Stimulated activated naive CD4-positive, alpha-beta T cell treated with Interleukin-2 at 50 U/mL for 16 hours (primary cell): ENCODE measurements at places on chromosomes 13 and 19.

DNA sequence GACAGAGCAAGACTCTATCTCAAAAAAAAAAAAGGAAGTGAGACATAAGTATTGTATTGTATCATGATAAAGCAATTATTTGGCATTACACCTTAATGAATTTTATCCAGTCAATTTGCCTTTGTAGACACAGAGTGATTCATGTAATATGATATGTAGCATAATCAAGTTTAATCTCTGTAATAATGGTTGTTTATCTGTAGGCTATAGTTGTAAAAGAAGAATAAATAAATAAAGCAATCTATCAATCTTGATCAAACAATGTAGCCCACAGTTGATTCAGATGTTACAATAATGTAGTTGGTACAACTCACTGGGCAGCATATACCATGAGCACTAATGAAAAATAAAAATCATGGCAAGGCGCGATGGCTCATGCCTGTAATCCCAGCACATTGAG lies 28.5 kb upstream of the CEACAM20 start:
- no peak for DNase-seq

GRCh38 chr13:33058776-33059327 lies 42.6 kb downstream of the KL start:
- DNase-seq, result no peak

DNA sequence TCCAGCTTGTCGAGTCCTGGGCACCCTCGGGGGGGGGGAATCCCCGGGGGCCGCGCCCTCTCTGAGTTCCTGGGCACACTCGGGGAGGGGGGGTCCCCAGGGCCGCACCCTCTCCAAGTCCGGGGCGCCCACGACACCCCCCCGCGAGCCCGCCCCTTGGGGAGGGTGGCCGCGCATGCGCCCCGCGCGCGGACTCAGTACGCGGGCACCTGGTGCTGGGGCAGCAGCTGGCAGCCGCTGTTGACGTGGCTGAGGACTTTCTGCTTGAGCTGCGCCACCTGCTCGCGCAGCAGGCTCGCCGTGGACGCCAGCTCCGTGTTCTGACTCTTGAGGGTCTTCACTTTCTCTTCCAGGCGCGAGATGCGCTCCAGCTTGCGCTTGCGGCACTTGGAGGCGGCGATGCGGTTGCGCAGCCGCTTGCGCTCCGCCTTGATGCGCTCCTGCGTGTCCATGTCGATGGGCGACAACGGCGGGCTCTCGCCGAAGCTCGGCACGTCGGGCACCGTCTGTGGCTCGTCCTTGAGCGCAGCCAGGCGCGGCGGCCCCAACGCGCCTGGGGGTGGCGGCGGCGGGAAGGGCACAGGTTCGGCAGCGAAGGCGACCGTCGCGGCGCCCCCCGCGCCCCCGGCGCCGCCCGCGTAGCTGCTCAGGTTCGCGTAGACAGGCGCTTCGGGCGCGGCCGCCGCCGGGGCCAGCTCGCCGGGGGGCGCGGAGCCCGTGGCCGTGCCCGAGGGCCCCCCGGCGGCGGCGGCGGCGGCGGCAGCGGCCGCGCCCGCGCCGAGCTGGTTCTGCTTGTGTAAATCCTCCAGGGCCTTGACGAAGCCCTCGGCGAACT lies 958 bp downstream of the JUND start:
- DNase-seq, result peak; percentile 63

DNA sequence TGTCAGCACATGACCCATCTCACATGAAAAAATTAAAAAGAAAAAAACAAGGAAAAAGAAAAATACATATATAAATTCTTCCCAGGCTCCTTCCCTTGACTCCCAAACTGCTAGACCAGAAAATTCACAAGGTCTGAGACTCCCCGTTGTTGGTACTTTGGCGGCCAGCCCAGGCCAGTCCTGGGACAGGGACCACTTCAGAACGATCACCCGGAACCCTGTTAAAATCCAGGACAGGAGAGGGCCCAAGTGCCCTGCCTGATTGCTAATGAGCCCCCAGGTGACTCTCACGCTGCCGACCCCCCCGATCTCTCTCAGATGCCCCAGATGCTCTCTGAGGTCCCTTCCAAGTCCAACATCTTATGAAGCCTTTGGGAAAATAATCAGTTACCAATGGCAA lies 107.2 kb downstream of the COL4A2 start:
- DNase-seq, result no peak

GRCh38 chr13:113157206-113157928 lies 1.1 kb upstream of the PROZ start:
- no peak for DNase-seq

- DNase-seq, result peak; percentile 72
Observed at GRCh38 chr13:29758531-29759114, 91.8 kb downstream of the UBL3 start.

GRCh38 chr19:29815231-29815630 lies 3.4 kb downstream of the CCNE1 start:
- no peak for DNase-seq

DNA sequence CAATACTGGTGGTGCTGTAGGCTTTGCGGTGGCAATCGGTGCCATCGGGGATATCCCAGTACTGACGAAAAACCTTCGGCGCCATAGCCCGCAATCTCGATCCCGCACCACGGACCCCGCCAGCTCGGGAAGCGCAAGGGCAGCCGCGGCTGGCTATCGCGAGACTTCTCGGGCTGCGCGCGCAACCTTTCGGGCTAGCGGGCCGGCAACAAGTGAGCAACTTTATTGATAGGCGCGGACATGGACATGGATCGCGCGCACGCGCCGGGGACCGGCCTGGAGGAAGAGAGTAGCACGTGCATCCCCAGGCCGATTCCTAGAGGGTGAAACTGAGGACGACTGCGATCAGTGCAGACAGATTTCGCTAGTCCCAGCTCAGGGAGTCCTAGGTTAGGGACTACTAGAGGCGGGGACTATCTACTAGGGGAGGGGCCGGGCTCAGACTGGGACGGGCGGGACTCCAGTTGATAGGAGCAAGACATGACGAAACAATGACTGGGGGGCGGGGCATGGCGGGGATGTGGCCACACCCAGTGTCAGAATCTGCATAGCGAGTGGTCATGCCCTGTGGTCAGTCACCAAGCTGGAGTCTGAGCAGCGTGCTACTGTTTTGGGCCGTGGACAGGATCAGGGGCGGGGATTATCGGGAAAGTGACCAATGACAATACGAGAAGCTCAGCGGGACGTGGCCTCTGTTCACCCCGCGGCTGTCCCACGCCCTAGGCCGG lies at the start of gene NDUFA11:
TSS of gene NDUFA11 (minus strand) at position 167 of the 728 bp plus-strand sequence. CDS start at position 85, 82 bp downstream.
- peak; percentile 98 for DNase-seq

GRCh38 chr13:90032841-90033493 lies 1314.5 kb upstream of the MIR17HG start:
- no peak for DNase-seq

GRCh38 chr19:36152352-36153091 lies at the start of gene COX7A1:
COX7A1 (minus strand) TSS chr19:36152447; CDS start chr19:36152407, 40 bp downstream.
- DNase-seq, result no peak

DNA sequence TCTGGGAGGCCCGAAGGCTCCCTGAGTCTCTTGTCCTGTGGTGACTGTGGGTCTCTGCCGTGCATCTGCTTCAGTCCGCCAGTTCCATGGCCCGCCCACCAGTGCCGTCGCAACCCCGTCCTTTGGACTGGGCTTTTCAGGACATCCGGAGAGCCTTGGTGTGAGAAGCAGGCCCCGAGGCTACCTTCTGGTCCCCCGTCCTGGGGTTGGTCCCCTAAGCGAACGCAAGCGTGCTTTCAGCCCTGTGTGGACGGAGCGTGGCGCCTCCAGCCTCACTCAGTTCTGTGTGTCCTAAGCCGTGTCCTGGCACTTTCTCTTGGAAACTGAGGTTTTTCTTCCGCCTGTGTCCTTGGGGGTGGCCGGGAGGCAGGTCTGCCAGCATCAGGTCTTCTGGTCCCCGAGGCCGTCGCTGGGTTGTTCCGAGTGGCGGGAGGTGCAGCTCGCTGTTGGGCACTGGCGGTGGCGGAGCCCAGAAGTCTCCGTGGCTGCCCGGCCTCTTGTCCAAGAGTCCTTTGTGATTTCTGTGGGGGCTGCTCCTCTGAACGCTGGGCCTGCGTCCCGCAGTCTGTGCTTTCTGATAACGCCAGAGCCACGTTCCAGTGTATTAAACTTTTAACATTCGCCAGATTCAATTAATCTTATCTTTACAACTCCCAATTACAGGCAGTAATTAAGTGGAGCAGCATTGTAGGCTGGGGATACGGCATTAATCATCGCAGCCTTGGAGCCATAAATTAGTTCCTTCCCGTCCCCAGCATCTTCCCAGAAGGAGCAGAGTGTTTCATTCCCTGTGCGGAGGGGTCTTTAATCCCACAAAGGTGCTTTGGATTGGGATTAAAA lies 99.5 kb downstream of the KDM4B start:
- DNase-seq, result no peak

DNA sequence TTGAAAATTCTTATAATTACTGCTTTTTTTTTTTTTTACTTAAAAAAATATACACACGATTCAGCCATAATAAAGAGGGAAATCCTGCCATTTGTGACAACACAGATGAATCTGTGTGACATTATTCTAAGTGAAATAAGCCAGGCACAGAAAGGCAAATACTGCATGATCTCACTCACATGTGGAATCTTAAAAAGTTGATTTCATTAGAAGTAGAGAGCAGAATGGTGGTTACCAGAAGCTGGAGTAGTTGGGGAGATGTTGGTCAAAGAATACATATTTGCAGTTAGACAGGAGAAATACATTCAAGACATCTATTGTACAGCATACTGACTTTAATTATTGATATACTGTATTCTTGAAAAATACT lies 116.2 kb downstream of the KLF12 start:
- DNase-seq, result no peak

GRCh38 chr19:48417421-48417820 lies 24.0 kb downstream of the GRIN2D start:
- DNase-seq, result no peak

DNA sequence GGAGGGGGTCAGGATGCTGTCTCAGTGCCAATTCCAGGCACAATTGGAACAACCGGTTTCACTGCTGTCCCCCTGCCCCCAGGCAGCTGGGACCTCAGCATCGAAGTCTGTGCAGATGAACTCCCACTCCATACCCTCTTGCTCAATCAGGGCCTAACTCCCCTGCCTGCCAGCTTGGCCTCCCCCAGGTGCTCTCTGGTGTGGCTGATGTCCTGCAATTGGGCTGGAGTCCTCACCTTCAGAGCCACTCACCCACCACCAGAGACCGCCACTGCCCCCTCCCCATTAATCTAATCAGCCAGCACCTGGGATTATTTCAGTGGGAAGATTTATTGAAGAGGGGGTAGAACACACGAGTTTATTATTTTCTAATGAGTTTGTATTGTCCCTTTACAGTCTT lies 118.8 kb downstream of the MIPEP start:
- DNase-seq, result no peak

GRCh38 chr13:96218475-96218874 lies 128.6 kb downstream of the HS6ST3 start:
- DNase-seq, result no peak

DNA sequence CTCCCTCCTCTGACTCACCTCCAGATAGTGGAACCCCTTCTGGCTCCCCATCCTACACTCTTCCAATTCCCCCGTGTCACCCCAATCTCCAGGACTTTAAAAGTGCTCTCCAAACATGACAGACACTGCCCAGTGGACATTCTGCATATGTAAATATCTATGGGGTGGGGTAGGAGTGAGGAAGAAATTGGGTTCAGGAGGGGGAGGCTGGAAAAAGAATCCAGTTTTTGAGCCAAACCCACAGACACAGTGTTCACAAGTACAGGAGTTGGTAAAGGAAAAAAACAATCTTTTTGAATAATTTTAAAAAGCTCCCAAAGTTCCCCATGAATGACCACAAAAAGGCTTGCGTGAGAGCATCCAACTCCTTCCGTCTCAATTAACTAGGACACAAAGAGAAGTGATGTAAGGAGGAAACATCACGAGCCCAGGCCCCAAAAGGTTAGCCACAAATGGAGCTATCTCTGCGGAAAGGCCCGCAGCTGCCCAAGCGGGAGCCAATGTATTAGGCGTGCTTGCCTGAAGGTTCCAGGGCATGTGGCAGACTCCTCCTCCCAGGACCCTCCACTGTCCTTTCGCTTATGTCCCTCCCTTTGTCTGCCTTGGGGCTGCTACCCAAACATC lies 18.0 kb downstream of the ZC3H4 start:
- no peak for DNase-seq

DNA sequence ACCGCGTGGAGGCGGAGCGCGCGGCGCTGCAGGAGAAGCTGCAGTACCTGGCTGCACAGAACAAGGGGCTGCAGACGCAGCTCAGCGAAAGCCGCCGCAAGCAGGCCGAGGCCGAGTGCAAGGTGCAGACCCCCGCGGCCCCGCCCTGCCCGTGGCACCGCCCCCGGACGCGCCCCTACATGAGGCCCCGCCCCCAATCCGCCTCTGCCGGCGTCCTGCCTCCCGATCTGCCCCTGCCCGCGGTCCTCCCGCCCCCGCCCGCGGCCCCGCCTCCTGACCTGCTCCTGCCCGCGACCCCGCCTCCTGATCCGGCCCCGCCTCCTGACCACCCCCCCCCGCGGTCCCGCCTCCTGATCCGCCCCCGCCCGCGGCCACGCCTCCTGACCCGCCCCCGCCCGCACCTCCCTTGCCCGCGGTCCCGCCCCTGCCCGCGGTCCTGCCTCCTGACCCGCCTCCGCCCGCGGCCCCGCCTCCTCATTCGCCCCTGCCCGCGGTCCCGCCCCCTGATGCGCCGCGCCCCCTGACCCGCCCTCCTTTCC lies 11.7 kb downstream of the PRR36 start:
- DNase-seq, result peak; percentile 67
